Right renal pelvis (tissue), 4 donors: ENCODE measurements at places on chromosomes 12 and 14. TPM values are rescaled to one million over a fixed set of nuclear protein-coding genes. Genes with fewer than 3 reads are reported as not detected.

The LRRK2 gene
- polyA plus RNA-seq = 20.5 TPM

GRCh38 chr12:18581232-18581962, 156.4 kb downstream of the PLCZ1 start:
- no peak for DNase-seq

DNA sequence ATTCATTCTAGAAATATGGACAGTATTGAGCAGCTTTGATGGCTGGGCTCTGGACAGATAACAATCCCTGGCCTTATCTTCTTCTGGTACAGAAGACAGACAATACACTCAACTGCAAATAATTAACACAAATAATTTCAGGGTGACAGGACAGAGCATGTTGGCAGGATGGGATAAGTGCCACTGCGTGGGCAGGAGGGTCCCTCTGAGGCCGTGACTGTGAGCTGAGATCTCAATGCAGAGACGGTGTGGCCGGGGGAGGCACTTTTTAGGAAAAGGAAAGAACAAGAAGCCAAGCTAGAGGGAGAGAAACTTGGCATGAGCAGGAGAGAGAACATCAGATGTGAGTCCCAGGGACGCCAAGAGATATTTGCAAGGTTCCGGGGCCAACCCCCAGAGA, 8.1 kb downstream of the SYNE3 start:
- no peak for DNase-seq

DNA sequence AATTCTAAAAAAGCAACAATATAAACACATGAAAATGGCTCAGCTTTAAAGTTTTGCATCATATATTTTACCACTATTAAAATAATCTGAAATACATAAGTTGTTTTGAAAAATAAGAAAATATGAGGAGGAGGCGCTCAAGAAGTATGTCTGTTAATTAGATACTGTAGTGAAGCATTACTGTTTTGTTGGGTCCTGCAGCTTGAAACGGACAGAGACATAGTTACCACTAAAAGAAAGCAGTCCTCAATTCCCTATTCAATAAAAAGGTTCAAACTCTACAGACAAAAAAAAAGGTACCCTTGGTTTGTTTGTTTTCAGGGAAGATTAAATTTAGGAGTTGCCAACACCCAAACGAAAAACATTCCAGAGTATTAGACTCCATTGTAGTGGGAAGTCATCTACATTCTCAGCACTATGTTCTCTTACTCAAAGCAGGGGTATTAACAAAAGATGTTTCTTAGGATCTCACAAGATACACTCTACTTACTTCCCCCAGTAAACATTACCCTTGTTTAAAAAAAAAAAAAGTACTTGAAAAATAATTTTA, 3.0 kb downstream of the PAWR start:
- DNase-seq = no peak

The TAS2R30 gene
- polyA plus RNA-seq = not detected

DNA sequence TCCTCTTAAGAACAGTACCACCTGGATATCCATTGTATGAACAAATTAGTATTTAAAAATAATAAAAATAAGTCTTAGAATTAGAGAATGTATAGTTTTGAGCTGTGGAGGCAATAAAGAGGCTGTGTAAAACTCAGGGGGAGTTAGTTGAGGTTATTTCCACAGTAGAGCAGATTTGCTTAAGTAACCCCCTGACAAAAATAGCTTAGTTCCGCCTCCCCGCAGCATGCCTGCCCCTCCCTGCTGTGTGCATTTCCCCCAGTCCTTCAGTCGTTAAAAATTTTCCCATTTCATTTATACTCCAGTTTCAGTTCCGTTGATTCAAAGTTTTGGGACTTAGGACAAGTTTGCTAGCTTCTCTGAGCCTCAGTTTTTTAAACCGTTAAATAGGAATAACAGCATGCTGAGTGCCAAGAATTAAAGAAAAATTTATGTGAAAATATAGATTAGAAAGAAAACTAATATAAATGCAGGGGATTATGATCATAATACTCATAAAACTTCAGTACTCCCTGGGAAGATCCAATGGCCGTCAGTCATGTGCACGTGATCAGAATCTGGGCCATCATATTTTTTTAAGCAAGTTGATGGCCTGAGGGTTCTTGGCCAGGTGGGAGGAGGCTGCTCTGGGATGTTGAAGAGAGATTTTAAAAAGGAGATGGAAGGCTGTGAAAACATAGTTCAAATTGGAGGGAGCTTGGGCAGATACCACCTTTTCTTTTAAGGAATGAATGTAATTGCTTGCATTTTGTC, 14.5 kb upstream of the SLC38A2 start:
- DNase-seq = no peak

- DNase-seq = no peak
These were observed 2.0 kb upstream of the KRT75 start for GRCh38 chr12:52436000-52436827.

The CKAP4 gene
- 118 TPM for polyA plus RNA-seq

The JAG2 gene
- 9.8 TPM for polyA plus RNA-seq
